ENCODE measurements at places on chromosomes 1 and 21.

- no peak for DNase-seq
Measured at GRCh38 chr1:205934788-205935187, 8.5 kb downstream of the SLC26A9 start.

- no peak for DNase-seq
Measured at GRCh38 chr1:36607263-36607651, 124.5 kb upstream of the CSF3R start.

DNA sequence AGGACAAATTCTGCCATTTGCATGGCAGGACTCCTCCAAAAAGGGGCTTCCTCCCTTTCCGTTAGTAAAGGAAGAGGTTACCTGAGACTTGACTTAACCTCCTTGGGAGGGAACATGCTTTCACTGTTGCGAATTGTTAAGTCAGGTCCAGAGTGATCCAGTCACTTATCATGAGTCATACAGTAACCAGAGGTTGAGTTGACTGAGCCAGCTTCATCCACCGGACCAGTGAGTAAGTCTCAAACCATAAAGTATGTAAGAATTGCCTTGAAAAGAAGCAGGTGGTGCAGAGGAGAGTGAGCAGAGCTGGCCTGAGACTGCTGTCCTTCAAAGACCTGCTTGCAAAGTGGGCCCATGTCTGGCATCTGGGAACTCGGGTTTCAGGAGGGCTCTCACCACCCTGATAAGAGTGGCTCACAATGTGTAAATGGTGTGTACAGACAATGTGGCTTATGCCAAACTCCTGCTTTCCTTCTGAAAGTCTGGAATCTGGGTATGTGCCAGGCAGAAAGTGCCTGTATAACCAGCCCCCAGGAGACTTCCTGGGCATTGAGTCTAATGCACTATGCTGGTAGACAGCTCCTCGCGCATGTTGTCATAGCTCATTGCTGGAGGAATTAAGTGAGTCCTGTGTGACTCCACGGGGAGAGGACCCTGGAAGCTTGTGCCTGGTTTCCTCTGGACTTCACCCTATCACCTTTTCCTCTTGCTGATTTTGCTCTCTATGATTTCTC, 84.3 kb upstream of the KLHDC7A start:
- no peak for DNase-seq

DNA sequence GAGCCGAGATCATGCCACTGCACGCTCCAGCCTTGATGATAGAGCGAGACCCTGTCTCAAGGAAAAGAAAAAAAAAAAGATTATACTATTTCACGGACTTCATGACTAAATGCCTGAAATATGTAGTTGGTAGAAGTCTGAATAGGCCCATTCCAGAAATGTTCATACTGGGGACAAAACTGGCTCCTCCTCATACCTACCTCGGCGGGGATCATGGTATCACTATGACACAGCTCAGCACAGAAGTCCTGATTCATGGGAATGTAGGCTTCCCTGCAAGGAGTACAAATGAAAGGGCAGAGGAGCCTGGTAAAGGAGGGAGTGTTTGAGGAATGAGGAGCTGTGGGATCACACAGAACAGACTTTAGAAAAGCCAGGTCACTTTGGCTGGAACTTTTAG, 5.0 kb downstream of the SPATA46 start:
- no peak for DNase-seq

GRCh38 chr1:151728151-151729054, 7.1 kb downstream of the RIIAD1 start:
- DNase-seq = no peak

- no peak for DNase-seq
Measured at GRCh38 chr1:203629507-203630082, 3.0 kb downstream of the ATP2B4 start.

- DNase-seq = no peak
Measured at GRCh38 chr1:11314959-11315358, 42.0 kb downstream of the UBIAD1 start.

DNA sequence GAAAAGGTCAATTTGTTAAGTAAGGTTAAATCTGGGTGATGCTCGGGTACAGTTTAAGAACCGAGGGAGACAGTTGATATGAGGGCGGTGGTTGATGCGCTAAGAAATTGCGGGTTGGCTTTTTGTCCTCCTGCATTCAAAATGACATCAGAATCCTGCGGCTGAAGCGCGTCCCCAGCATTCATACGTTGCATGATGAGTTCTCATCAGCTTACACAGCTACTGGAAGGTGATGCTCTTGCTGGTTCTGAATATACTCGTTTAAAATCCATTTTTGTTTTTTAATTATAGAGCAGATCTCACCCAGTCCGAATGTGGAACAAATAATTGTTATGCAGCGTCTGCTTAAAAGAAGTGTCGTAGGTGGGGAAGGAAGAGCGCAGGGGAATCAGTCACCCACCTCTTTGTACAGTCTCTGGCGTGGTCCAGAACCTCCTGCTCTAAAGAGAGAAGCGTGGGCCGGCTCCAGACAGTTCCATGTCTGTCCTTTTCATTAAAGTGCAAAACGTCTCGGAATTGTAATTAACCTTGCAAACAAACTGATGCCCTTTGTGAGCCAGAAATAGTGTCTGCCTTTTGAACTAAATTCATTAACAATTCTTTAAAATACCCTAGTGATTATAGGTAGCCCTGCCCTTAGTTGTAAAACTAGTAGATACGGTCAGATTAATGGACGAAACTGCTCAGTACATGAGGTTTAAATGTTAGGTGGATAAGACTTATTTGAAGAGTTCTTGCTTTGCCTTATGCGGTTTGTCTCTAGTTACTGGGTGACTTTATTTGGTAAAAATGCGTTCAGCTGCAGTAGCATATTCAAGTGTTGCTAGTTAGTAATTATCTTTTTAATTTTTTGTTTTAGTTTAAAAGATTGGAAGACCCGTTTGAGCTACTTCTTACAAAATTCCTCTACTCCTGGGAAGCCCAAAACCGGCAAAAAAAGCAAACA, 741 bp downstream of the RGS2 start:
- DNase-seq = peak; percentile 47

GRCh38 chr1:61654067-61654466, 70.9 kb downstream of the TM2D1 start:
- DNase-seq = no peak

DNA sequence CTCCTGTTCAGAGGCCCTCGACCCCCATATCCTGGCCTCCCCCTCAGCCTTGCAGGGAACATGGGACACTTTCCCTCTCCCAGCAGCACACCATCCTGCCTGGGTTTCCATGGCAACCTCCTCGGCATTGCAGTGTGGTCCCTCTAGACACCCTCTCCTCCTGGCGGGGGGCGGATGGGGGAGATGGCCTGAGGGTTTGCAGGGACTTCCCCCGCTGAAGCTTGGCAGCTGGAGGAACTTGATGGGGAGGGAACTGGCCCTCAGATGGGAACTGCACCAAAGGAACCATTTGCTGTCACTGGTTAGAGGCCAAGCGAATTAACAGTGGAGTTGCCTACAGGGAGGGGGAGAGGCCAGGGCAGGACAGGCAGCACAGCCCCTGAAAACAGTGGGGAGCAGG, 28.7 kb downstream of the RIMS3 start:
- no peak for DNase-seq

DNA sequence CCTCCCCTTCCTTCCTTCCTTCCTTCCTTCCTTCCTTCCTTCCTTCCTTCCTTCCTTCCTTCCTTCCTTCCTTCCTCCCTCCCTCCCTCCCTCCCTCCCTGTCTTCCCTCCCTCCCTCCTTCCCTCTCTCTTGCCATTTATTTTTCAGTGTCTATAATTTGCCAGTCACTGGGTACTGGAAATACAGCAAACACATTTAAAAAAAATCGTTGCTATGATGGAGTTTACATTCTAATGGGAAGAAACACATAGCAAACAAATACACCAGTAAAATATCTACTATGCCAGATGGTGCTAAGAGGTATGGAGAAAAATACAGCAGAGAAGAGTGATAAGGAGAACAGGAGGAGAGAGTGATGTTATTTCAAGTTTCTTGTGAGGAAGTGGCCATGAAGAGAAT, 309.5 kb downstream of the CTH start:
- no peak for DNase-seq

GRCh38 chr1:155169541-155169940, 3.6 kb downstream of the KRTCAP2 start:
- no peak for DNase-seq

DNA sequence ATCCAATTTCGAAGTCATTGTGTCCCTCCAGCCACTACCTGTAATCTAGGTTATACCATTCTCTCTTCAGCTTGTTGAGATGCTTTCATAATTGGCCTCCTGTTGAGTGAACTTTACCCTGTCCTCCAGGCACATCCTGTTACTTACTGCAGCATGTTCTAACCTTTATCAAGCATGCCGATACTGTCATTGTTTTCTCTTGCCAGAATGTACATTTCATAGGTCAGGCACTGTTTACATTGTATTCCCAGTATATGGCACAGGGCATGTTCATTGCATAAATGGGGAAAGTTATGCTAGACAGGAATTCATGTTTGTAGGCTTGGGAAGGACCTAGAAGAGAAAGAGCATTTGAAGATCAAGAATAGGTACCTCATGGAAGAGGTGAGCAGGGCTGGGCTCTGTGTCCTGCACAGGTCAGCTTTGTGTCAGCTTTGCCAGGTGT, 10.2 kb downstream of the CXADR start:
- no peak for DNase-seq

DNA sequence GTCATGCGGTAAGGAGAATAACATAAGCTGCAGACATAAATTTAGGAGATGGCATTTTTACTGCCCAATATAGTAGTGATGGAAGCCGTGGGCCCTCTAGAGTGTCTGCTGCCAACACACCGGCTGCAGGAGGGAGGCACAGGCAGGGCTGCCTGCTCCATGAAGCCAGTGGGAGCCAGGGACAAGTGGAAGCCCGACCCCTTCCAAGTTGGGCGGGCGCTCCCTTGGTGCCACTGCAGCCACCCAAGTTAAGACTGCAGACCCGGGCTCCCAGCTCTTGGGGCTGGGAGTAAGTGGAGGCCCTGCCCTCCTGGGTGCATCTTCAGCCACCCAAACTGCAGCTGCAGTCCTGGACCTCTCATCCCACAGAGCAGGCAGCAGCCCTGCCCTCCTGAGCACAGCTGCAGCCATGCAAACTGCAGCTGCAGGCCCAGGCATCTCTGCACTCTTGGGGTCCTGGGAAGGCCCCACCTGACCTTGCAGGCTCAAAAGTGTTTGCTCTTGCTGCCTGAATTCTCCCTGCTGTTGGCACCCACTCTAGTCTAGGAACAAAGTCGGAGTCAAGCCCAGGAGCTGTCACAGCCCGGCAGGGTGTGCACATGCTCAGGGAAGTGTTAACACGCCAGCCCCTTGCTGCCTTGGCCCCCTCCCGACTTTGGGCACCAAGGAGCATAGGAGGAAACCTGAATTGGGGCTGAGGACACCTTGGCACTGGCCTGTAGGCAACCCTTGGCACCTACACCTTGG, 437.2 kb upstream of the PRMT6 start:
- DNase-seq = no peak

- DNase-seq = no peak
Measured at GRCh38 chr1:208979776-208980175, 603.7 kb upstream of the CAMK1G start.

DNA sequence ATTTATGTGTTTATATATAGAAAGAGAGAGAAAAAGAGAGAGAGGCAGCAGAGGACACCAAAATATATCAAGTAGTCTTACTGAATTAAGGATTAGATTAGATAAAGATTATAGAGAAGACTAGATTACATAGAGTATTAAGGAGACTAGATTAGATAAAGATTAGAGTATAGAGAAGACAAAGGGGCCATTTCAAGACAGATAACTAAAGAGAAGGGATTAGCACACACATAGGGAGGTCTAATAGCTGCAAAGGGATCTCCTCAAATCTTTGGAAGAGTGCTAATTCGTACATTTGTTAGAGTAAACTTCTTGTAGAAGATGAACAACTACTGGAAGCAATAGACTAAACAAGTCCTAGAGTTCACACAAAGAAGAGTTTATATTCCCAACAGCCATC, 34.2 kb downstream of the OR6Y1 start:
- no peak for DNase-seq

GRCh38 chr1:224052772-224053171, 61.1 kb upstream of the FBXO28 start:
- DNase-seq = no peak

DNA sequence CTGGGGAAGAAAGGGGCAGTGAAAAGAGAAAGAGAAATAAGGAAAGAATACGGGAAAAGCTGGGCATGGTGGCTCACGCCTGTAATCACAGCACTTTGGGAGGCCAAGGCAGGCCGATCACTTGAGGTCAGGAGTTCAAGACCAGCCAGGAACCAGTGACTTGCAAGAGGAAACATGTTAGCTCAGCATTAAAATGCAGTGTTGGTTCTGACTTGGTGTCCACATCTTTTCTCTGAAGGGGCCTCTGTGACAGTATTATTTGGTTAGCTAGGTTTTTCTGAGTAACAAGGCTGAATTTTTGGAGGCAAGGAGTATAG, 26.8 kb downstream of the IER5 start:
- no peak for DNase-seq

- no peak for DNase-seq
Measured at GRCh38 chr21:29365661-29366265, 67.0 kb downstream of the BACH1 start.

GRCh38 chr1:44624268-44624901, 49.9 kb downstream of the TMEM53 start:
- DNase-seq = no peak

- DNase-seq = peak; percentile 58
Measured at GRCh38 chr21:28737674-28738419, 254.8 kb downstream of the LTN1 start.

- peak; percentile 58 for DNase-seq
Measured at GRCh38 chr1:216723274-216723780, at the start of gene ESRRG. ESRRG (minus strand) TSS chr1:216723429; CDS start chr1:216723299, 130 bp downstream.

DNA sequence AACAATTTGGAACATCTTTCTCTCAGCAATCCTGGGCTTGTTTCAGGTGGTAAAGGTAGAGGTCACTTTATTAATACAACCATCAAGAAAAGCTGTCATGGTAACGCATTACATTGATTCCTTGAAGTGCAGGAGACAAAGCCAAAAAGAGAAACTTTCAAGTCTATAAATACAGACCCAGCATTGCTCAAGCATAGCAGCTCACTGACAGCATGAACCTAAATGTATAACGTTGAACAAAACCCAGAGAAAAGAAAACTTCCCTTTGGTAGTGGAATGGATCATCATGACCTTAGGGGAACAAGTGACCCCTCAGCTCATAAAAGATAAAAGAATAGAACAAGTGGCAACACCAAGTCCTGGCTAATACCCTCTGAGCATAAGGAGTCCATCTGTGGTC, 332.2 kb downstream of the NTNG1 start:
- no peak for DNase-seq

DNA sequence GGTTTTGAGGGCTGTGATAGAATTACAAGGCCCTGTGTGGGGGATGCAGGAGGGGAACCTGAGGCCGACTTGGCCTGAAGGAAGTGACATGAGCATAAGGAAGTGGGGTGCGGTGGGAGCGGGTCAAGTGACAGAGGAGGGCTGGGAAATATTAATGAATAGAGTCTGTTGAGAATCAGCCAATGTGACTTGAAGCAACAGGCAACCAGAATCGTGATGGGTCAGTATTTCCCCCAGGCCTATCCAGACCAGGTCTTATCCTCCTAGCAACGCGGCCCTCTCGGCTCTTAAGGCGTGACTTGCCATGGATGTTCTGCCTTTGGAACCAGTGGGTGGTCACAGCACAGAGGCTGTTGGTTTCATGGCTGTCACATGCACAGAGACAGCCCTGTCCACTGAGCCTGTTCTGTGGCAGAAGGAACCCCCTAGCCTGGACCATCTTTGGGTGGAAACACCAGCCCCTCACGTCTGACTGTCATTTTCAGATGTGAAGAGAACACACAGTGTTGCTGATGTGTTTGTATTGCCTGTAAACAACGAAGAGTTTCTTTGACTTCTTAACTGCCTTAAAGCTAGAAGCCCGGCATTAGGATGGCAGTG, 468.8 kb downstream of the CAMTA1 start:
- no peak for DNase-seq
